ENCODE measurements at places on chromosomes 11 and 22. TPM values are rescaled to one million over a fixed set of nuclear protein-coding genes. Genes with fewer than 3 reads are reported as not detected.

Gene CACNA1I
- 0.08 TPM for total RNA-seq

Gene ALKBH8
- total RNA-seq, result 16.3 TPM

Gene PATE4
- total RNA-seq, result not detected

Gene CHRNA10
- total RNA-seq, result 1.1 TPM

Gene RFPL1
- not detected for total RNA-seq

Gene MOGAT2
- total RNA-seq, result not detected

Gene DBX1
- not detected for total RNA-seq

All from fibroblast of the aortic adventitia (primary cell).